ENCODE measurements at places on chromosomes 2 and 18.

- no peak for DNase-seq
These were observed 116.0 kb downstream of the PLA2R1 start for GRCh38 chr2:159946326-159946999.

DNA sequence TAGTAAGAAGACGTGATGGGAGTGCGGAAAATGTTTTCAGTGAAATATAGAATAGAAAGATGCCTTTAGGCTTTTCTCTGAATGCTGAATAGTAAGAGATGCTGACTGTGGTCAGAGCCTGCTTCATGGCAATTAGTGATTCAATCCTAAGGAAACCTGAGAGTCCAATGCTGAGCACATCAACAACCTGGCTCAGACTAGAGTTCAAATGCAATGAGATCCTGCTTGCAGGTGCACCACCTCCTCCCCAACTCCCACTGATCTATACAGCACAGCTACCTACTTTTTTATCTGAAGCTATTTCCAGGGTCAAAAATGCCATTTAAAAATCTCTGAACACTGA, 65.4 kb downstream of the AAK1 start:
- no peak for DNase-seq

GRCh38 chr2:217806482-217806765, 196.4 kb downstream of the TNS1 start:
- DNase-seq = no peak

- DNase-seq = no peak
These were observed 2.9 kb upstream of the GTF3C3 start for GRCh38 chr2:196802401-196802800.

GRCh38 chr2:105398336-105399206, at the start of gene FHL2:
Gene FHL2, minus strand, starts transcription at chr2:105399051. Its CDS starts 12,535 bp downstream, at chr2:105386516.
- peak; percentile 69 for DNase-seq

GRCh38 chr18:74797577-74798151, 200.0 kb downstream of the ZNF407 start:
- DNase-seq = no peak

DNA sequence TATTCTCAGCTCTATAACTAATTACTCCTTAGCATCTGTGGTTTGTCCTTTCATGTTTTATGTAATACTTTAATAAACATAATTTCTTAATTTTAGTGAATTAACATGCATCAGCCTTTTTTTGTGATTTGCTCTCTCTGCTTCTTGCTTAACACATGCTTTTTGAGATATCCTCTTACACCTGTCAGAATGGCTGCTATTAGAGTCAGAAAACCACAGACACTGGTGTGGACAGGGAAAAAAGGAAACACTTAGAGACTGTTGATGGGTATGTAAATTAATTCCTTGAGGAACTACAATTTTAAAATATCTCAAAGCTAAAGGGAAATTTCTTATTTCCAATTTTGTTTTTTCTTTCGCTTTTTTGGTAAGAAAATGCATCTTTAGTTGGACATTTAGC, 549.0 kb downstream of the ZNF804A start:
- DNase-seq = no peak

DNA sequence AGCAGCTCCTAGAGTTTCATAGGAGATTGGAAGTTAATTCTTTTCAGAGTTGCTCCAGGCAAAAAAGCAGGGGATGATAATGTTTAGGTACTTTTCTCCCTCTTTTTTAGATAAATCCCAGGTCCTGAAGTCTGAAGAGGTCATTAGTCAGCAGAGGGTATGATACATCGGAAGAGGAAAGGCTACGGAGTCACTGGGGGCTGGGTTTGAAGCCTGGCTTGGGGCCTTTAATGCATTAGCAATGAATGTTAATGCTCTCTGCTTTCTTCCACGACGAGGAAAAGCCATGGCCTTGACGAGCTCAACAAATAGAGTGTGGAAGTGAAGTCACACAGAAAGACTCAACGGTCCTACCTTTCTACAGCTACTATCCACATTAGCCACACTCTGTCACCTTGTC, 235.1 kb downstream of the NCKAP5 start:
- no peak for DNase-seq

DNA sequence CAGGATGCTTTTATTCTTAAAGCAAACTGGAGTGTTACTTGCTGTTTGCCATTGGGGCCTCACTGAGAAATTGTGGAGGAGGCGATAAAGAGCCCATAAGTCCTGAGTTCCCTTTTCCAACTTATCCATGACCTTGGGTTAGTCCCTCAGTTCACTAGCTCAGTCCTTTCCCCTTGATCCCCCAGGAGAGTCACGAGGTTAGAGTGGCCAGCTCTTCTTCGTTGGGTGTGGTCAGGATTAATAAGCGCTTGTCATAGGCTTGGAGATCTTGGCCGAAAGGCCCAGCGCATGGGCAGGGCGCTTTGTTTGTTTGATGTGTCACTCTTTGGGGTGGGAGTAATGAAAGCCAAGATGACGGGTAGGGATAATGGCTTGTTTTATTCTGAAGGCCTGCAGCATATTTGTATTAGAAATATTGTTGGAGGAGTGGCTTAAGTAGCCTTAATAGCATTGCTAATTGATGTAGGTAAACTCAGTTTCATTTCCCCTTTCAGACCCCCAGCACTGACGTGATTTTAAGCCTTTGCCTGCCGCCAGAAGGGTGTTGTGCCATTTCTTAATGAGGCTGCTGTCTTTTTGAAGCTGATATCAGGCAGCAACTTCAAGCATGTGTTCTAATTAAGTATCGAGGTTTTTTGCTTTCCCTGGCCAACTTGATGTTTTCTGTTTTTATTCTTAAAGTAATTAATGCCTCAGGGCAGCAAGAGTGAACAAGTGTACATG, 15.7 kb downstream of the GRHL1 start:
- DNase-seq = no peak
